ENCODE measurements at places on chromosomes 2 and 18.

DNA sequence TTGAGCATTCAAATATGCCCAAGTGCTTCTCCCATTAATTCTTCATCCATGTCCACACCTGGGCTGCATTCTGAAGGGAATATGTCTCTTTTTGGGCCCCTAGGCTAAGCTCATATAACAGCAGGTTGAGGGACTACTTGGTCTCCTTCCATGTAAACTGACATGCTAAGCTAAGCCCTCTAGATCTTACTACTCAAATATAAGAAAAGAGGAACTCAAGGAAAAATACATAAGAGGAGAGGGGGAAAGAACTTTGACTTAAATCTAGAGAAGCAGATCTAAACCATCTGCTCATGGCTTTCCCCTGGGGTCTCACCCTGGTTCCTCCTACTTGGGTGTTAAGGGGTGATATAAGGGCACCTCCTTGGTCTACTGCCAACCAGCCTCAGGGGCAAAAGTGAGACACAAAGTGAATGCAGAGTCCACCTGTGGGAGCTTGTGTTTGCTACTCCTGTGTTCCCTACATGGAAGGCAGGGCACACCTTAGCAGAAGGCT, 19.8 kb upstream of the NFU1 start:
- DNase-seq, result no peak

GRCh38 chr2:184304006-184304405, 294.3 kb upstream of the ZNF804A start:
- no peak for DNase-seq

DNA sequence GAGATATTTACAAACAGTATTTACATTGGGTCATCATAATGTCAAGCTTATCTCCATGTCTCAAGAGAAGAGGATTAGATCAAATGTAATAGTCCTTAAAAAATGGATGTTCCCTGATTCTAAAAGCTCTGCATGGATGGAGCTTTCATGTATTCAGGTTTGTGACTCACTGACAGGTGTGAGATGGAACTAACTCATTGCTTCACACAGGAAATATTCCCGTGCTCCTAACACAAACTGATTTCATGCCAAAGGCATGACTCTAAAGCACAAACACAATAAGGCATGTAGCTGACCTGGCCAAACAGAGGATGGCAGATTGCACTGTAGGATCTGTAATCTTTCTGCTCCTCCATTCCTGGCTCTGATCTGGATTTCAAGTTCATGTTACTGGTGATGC, 110.0 kb downstream of the ALK start:
- no peak for DNase-seq

GRCh38 chr18:74836296-74837139, 238.8 kb downstream of the ZNF407 start:
- no peak for DNase-seq

GRCh38 chr2:52558265-52558664, 1209.3 kb upstream of the CHAC2 start:
- DNase-seq, result no peak

GRCh38 chr18:31079973-31080372, 22.2 kb downstream of the DSC2 start:
- DNase-seq, result no peak
